Motor neuron (in vitro differentiated cells): ENCODE measurements at places on chromosomes 5 and 9. TPM values are rescaled to one million over a fixed set of nuclear protein-coding genes. Genes with fewer than 3 reads are reported as not detected.
A peak's percentile ranks its signal among the peaks of the same experiment; 100 is the strongest.

GRCh38 chr5:97629276-97629675, 446.2 kb upstream of the RIOK2 start:
- peak; percentile 50 for ATAC-seq

DNA sequence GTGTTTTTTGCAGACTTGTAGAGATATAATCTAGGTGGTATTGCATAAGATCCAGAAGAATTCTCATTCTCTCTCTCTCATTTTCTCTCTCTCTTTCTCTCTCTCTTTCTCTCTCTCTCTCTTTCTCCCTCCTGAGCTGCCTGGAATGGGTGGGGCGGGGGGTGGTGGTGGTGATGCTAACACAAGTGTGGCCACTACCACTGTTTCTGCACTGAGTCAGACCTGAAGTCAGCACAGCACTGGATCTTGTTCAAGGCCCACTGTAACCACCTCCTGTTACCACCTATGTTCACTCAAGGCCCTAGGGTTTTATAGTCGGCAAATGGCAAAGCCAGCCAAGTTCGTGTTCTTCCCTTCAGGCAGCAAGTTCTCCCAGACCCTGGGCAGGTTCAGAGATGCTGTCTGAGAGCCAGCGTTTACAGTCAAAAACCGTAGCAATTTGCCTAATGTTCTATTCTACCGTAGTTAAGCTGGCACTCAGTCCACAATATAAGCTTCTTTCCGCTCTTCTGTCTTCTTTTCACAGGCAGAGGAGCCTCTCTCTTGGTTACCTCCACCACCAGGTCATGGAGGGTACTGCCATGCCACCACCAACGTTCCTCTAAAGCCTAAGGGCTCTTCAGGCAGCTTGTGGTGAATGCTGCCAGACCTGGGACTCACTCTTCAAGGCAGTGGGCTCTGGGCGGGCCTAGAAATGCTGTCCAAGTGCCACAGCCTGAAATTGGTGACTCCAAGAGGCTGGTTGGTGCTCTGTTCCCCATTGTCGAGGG, 235.7 kb upstream of the PRR16 start:
- no peak for ATAC-seq

DNA sequence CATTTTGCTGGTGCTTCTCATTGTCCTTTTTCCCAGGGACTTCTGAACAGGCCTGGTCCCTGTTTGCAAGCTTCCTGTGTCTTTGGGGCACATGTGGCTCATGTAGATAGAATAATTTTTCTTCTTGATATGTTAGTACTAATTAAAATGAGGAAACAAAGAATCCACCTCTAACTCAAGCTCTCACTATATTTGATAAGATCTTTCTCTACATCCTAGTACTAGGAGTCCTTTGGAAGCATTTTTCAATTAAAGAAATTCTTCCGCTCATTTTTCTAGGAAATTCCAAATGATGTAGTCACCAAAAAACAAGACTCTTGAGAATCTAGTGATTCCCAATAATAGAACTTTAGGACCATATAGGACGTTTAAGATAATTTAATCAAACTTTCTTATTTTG, 165.3 kb downstream of the SEC61B start:
- no peak for ATAC-seq

CD14 gene
- 0.63 and 0.68 TPM in 2 replicates for total RNA-seq

GRCh38 chr9:131304676-131305355, 15.3 kb downstream of the PLPP7 start:
- peak; percentile 52 for ATAC-seq
